Brain (organoid and tissue), 16 donors: ENCODE measurements at places on chromosomes 11 and 22. TPM values are rescaled to one million over a fixed set of nuclear protein-coding genes. Genes with fewer than 3 reads are reported as not detected.

IFITM10 gene
- polyA plus RNA-seq: 2.3 TPM

GRAP2 gene
- 0.93 TPM for polyA plus RNA-seq

CCDC73 gene
- not detected for polyA plus RNA-seq

SAMM50 gene
- 117 TPM for polyA plus RNA-seq

GLYATL2 gene
- 2.7 TPM for polyA plus RNA-seq

HPX gene
- 0.61 TPM for polyA plus RNA-seq

GPHA2 gene
- polyA plus RNA-seq: not detected

OR51E1 gene
- polyA plus RNA-seq: 0.08 TPM

CBL gene
- 16.4 TPM for polyA plus RNA-seq

WNT7B gene
- polyA plus RNA-seq: 15.9 TPM

HOATZ gene
- not detected for polyA plus RNA-seq

ART5 gene
- 0.85 TPM for polyA plus RNA-seq
